ENCODE measurements at places on chromosomes 5 and 9. TPM values are rescaled to one million over a fixed set of nuclear protein-coding genes. Genes with fewer than 3 reads are reported as not detected.

Gene KCNT1
- polyA plus RNA-seq = 0.90 TPM

GRCh38 chr5:115749016-115749415 is 67.4 kb downstream of the CDO1 start:
- DNase-seq = no peak

GRCh38 chr5:4128994-4129393 is 533.4 kb downstream of the IRX1 start:
- no peak for DNase-seq

DNA sequence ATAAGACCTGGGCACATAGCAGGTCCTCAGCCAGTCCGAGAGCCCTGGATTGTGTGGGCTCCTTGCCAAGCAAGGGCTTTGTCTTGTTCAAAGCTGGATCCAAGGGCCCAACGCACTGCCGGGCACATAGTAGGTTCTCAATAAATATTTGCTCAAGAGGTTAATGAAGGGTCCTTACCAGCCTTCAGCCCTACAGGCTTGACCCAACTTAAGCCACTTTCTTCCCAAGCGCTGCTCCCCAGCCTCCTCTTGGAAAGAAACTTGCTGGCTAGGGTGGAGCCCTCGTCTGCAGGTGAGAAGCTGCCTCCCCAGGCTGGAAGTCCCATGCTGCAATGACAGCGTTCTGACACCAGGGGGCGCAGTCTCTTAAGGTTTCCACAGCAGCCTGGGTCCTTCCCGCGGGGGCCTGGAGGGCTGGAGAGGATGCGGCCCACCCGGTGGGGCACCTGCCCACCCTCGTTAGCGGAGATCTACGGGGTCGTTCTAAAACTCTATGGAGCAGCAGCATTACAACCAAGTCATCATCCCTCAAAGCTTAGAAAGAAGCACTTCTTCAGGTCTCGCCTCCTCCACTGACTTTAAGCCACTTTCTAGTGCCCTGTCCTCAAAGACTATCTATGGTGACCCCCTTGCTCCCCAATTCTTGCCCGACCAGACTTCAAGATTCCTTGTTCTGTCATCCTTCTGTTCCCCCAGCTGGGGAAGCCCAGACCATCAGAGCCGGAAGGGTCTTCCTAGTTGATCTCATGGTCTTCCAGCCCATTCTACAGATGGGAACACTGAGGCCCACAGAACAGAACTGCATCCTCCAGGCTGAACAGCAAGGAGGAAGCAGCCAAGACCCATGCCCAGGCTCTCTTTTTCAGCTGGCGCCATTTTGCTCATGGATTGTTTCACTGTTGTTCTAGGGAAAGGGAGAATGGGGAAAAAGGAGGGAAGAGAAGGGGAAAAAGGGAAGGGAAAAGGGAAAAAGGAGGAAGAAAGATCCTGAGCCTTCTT is 115.4 kb downstream of the LHX2 start:
- peak; percentile 19 for DNase-seq

- DNase-seq = no peak
Observed at GRCh38 chr5:127410959-127411358, 106.5 kb upstream of the PRRC1 start.

GRCh38 chr5:106324356-106324755 is 1346.4 kb downstream of the EFNA5 start:
- no peak for DNase-seq

GRCh38 chr5:98442448-98442847 is 331.0 kb upstream of the RGMB start:
- DNase-seq = no peak

DNA sequence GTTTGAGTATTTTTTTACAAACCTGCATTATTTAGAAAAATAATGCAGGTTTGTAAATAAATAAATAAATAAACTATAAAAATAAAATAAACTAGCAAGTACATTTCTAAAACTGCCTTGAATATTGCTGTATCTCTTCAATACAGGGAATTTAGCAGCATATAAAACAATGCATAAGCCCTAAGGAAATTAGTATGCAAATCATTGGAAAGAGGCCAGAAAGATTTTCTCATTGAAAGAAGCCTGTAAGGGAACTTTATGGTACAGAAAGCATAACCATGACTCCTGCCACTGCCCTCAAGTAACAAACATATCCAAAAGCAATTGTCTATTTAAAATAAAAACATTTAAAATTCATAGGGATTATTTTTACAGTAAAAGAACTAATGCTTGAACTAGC is 387.3 kb downstream of the HINT1 start:
- no peak for DNase-seq

Gene TAF11L7
- not detected for polyA plus RNA-seq

DNA sequence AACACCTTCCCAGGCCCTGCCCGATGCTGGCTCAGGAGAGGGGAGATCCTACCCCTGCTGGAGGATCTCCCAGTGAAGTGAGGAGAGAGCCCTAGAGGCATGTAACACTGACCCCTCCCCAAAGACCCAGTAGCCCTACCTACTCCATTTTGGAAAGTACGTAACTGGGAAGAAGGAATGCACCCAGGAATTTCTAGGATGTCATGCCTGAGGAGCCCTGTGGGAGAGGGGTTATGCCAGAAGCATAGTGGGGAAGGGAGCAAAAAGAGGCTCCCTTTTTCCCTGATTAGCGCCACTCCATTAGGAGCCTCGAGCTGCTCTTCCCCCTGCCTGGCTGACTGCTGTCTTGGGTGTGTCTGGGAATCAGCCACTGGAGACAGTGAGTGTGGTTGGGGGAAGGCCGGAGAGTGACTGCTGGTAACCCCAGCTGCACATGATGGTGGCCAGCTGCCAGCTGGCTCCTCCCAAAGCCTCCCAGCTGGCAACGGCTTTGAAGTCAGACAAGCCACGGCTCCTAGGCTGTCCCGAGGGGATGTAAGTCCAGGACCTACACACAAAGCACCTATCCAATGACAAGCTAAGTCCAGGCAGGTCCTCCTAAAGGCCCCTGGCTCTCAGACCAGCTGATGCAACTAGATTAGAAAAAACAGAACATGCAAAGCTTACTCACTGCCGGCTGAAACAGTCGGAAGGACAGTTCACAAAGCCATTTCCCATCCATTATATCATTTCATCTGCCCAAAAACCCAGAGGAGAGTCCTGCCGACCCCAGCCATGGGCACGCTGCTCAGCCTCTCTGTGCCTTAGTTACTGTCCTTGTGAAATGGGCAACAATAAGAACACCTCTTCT is 136.5 kb upstream of the ABCA1 start:
- DNase-seq = peak; percentile 88

DNA sequence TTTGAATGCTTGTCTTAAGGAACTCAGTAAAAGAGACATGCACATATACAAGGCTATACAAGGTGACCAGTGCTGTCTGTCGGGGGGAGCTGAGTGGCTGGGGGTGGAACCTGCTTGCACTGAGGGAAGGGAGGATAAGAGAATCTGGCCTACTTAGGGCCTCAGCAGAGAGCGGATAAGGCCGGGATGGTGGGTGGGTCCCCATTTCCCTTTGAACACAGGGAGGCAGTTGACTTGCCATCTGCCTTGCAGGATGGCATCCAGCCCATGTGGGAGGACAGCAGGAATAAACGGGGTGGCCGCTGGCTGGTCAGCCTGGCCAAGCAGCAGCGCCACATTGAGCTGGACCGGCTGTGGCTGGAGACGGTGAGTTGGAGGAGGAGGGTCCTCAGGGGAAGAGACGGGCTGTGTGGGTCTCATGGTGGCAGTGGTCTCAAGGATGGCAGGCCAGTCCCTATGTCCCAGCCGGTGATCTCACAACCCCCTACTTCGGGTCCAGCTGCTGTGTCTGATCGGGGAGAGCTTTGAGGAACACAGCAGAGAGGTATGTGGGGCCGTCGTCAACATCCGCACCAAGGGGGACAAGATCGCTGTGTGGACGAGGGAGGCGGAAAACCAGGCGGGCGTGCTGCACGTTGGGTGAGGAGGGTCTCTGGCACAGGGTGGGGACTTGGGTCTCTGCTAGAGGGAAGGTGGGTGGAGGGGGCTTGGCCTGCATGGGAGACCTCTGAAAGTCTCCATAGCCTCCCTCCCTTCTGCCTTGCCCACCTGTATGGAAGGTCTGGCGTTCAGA is 2.2 kb upstream of the TSPAN17 start:
- DNase-seq = no peak

Gene SLC45A2
- not detected for polyA plus RNA-seq

GRCh38 chr9:130331573-130331972 is 66.0 kb downstream of the HMCN2 start:
- peak; percentile 14 for DNase-seq

Gene SPEF2
- polyA plus RNA-seq = 56.4 TPM

All from right lung (tissue), 10 donors.